ENCODE measurements at places on chromosomes 7 and 10. TPM values are rescaled to one million over a fixed set of nuclear protein-coding genes. Genes with fewer than 3 reads are reported as not detected.

The KLF14 gene
- total RNA-seq, result not detected

The WDFY4 gene
- total RNA-seq, result not detected

The ELN gene
- total RNA-seq, result 82.6 TPM

The ZNF786 gene
- 4.6 TPM for total RNA-seq

The GPR22 gene
- total RNA-seq, result not detected

The HOXA9 gene
- total RNA-seq, result 0.33 TPM

The ITPRID1 gene
- total RNA-seq, result not detected

The PNLIP gene
- total RNA-seq, result not detected
